Astrocyte of the hippocampus (primary cell): ENCODE measurements at places on chromosomes 2 and 18.

DNA sequence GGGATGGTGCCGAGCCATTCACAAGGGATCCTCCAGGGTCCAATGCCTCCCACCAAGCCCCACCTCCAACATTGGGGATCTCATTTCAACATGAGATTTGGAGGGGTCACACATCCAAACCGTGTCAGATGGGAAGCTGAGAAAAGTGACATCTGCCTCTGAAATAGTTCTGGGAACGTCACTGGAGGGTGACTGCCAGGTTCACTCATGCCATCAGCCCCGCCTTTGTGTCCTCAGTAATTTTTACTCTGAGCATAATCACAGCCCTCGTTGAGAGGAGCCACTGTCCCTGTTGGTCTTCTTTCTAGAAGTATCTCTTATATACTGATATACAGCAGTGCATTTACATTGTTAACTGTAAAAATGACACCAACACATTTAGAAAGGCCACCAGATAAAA is 67.4 kb downstream of the KLHL29 start:
- DNase-seq = no peak

DNA sequence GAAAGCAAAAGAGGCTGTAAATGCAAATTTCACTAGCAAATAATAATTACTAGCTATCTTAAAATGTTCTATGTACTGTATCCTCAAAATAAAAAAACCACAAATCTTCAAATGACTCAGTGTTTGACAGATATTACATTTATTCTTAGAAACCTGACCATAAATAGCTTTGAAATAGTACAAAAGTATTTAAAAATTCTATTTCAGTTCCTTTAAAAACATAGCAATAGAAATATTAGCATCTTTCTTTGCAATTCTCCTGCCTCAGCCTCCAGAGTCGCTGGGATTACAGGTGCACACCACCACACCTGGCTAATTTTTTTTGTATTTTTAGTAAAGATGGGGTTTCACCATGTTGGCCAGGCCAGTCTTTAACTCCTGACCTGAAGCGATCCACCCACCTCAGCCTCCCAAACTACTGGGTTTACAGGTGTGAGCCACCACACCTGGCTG is 50.6 kb downstream of the MSH6 start:
- no peak for DNase-seq

DNA sequence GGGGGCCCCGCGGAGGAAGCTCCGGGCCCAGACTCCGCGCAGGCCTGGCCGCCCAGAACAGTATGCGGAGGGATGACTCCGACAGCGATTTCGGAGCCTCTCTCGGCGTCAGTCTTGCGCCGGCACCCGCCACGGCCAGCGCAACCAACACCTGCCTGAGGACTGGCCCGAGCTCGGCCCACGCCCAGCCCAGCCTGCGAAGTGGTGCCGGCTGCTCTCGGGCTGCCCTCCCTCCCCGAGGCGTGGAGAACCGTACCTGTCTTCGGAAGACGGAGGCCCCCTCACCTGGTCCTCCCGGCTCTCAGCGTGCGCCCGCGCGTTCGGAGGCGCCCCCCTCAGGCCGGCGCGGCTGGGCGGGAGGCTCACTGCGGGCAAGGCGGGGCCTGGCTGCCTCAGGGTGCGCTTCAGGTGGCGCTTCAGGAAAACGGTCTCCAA is at the start of gene M1AP:
Gene M1AP, minus strand, starts transcription at position 322 of the 435 bp plus-strand sequence. CDS start 8,055 bp downstream, outside the sequence.
- peak; percentile 13 for DNase-seq

GRCh38 chr2:138648606-138649005 is 131.6 kb downstream of the NXPH2 start:
- DNase-seq = no peak

DNA sequence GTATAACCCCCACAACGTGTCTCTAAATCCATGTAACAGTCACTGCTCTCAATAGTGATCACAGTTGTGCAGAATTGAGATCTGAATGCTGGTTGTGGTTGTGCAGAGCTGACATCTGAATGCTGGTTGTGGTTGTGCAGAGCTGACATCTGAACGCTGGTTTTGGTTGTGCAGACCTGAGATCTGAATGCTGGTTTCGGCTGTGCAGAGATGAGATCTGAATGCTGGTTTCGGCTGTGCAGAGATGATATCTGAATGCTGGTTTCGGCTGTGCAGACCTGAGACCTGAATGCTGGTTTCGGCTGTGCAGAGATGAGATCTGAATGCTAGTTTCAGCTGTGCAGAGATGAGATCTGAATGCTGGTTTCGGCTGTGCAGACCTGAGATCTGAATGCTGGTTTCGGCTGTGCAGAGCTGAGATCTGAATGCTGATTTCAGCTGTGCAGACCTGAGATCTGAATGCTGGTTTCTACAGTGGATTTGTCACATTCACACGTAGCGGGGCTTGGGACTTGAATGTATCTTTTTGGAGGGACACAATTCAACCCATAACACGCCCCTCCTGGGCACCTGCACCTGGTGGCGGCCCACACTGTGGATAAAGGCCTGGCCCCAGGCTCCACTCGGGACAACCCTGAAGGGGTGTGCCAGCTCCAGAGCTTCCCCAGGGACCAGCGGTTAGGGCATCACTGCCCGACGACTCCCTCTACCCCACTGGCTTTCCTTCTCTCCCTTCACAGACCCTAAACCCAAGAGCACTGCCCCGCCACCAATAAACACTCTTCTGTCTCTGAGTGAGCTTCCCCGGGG is 51.1 kb upstream of the SLC66A3 start:
- DNase-seq = no peak

GRCh38 chr2:181312515-181312927 is 144.7 kb upstream of the ITGA4 start:
- no peak for DNase-seq

DNA sequence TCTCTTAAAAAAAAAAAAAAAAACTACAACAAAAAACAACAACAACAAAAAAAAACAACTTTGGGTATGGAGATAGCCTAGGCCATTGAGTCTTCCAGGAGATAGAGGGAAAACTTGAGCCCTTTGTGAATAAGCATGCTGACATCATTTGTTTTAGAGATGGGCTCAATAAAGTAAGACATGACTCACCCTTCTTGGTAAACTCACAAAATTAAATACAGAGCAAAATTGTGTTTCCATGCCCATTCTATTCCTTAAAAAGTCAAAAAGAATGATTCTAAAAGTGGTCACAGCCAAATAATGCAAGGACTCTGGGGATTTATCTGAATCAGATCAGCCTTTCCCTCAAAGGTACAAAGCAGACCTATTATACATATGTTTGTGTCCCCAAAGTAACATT is 117.4 kb downstream of the ETAA1 start:
- peak; percentile 3 for DNase-seq

GRCh38 chr2:215826376-215826775 is 187.0 kb downstream of the MREG start:
- DNase-seq = no peak

GRCh38 chr2:58701688-58702301 is 460.7 kb upstream of the FANCL start:
- peak; percentile 9 for DNase-seq

GRCh38 chr18:32019251-32019948 is 775 bp downstream of the RNF125 start:
- peak; percentile 59 for DNase-seq

- no peak for DNase-seq
These were observed 16.0 kb downstream of the CYRIA start for GRCh38 chr2:16649353-16650286.

DNA sequence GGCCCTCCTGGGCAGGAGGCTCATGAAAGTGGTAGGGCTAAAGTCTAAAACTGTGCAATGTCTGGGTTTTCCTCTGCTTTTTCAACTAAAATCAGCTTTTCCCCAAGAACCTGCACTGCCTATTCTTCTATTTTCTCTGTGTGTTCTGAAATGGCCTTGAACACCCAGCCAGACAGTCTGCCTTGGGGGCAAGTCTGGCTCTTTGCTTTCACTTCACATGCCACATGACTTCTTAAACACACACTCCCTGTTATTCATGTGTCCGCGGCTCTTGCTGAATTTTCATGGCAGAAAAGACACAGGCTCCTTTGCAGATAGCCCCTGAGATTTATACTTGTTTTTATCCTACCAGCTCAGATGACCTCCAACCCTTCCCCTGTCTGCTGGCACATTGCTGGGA is 10.6 kb upstream of the RPIA start:
- DNase-seq = no peak

DNA sequence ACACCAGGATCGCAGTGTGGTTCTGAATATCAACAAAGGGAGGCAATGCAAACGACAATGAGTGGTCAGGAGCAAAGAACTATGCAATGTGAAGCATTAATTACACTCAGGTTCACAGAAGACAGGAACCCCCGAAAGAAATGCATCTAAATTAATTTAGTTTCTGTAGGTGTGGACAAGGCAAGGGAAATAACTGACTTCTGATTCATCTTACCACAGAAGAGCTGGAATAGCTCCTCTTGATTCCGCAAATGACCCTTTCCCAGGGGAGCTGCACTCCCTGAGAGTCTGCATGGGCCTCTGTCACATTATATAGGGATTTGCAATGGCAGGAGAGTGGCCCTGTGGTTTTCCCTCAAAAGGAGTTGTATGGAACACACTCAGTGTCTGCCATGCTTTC is 263.9 kb upstream of the APCDD1 start:
- DNase-seq = peak; percentile 72

DNA sequence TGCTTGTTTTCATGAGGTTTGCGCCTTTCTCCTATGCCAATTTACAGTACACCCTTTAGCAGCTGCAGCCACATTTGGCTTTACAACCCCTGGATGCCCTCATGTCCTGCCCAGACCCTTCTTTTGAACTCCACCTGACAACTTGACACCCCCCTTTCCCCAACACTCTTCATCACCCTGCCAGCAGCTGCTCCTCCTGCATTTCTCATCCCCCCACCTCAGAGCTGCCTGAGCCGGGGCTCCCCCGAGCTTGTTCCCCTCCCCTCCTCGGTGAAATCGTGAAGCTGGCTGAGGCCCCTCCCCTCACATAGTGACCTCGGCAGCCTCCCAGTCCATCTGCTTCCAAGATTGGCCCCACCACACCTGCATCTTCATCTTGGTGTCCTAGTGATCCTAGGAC is 40.5 kb downstream of the LRRFIP1 start:
- DNase-seq = no peak

- DNase-seq = peak; percentile 2
These were observed 33.5 kb downstream of the FBXO15 start for GRCh38 chr18:74114116-74114515.

- no peak for DNase-seq
These were observed 26.3 kb downstream of the PROKR1 start for GRCh38 chr2:68669651-68670050.

DNA sequence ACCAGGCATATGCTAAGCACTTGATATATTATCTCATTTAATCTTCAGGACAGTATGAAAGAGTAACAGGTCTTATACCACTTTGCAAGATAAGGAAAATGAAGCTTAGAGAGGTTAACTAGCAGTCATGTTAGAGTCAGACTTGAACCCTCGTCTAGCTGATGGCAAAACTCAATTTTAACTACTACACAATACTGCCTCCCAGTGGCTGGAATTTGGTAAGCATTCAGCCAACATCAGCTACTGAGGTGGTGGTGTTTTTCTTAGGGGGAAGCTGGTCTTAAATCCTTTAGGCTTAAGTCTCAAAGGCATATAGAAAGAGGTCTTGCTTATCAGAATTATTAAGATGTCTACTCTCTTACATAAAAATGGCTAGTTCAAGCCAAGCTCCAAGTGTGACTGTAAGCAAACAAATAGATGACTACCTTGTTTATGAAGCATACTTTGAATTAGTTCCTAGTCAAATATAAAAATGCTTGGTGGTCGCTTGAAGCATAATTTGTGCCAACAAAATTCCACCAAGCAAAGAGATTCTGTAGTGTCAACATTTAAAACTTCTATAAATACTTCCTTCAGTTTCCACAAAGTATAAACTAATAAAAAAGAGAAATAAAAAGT is 325.4 kb upstream of the FIGN start:
- DNase-seq = peak; percentile 47

GRCh38 chr2:134133622-134134312 is 120.1 kb upstream of the MGAT5 start:
- DNase-seq = no peak

- DNase-seq = no peak
These were observed 4.0 kb downstream of the NEU4 start for GRCh38 chr2:241812730-241813643.

DNA sequence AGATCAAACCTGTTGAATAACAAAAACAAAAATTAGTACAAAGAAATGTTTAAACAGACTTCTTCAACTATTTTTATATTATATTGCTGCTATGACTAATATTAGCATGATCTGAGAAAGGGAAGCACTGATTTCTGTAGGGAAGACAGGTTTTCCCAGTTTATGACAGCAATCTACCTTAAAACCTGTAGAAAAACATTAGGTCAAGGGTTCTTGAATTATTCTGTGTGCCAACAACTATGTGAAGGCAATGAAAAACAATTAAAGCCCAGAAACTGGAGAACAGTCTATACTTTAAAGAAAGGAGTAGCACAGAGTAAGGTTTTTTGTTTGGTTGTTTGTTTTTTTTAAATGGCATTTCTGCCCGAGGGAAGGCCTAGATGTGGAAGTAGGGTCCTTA is 23.3 kb downstream of the PUM2 start:
- no peak for DNase-seq

DNA sequence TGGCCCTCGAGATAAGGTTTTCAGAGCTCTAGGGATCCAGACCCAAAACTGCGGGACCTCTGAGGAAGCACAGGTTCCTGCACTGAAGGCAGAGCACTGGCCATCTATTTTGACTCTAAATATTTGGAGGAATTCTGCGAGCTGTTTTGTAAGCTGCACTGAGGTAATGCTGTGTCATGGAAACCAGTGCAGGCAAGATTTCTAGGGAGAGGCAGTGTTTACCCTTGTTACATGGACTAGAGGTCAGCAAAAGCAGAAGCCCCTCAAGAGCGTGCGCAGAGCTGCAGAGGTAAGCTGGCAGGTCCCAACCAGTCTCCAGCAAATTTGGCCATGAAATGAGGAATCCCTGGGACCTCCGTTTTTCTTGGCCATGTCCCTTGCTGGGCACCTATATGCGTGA is 137.3 kb downstream of the RNF152 start:
- DNase-seq = no peak

DNA sequence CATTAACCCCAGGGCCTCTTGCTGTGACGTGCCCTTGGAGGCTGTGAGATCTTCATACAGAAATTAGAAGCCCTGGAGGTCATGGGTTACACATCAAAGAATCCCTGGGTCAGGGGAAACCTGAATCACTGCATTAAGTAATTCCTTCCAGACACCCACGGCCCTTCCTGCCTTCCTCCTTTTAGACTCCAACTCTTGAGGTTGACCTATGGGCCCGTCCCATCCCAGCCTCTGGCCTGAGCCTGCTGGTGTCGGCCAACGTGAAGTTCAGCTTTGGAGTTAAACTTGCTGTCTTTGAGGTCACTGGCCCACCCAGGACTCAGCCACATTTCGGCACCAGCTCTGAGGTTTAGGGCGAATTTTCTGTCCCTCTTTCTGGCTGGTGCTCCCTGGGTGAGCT is 198.3 kb downstream of the ACKR3 start:
- DNase-seq = no peak

GRCh38 chr2:41180387-41180786 is 728.5 kb upstream of the SLC8A1 start:
- no peak for DNase-seq

GRCh38 chr2:232315923-232316299 is 62.6 kb upstream of the ALPP start:
- no peak for DNase-seq
